Astrocyte (in vitro differentiated cells and primary cell): ENCODE measurements at places on chromosomes 6 and 20.

GRCh38 chr20:17619351-17620093, 49.6 kb downstream of the DSTN start:
- no peak for DNase-seq

DNA sequence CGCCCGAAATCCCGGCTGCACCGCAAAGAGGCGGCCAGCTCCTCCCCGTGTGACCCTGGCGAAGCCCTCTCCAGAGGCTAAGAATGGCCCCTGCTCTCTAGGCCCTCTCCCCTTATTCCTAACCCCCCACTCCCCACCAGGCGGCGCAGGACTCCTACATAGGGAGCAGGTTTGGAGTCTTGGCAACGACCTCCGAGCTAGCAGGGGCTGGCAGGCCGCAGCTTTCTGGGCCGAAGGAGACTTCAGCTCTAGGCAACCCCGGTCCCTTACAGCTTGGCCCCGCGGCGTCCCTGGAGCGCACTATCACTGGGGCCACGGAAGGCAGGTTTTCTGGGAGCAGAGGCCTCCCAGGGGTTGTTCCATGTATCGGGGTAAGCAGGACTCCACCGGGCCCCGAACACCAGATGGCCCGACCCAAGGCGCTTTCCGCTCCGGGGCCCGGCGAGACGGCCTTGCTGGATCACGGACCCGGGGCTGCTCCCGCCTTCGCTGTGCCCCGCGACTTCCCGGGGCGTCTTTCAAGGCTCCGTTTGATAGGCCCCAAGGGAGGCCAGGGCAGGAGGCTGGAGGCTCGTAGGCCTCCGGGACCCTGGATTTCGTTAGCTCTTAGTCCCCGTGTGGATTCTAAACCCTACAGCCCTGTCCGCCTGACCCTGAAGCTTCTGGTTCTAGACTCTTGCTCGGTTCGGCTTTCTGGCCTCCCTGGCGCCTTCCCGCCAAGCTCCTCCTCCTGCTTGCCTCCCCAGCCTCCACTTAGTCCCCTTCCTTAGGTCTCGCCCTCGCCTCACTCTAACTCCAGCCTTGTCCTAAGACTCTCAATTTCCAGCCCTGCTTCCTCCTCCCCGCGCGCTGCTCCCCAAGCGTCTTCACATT, 1.9 kb downstream of the SLC32A1 start:
- DNase-seq: no peak

DNA sequence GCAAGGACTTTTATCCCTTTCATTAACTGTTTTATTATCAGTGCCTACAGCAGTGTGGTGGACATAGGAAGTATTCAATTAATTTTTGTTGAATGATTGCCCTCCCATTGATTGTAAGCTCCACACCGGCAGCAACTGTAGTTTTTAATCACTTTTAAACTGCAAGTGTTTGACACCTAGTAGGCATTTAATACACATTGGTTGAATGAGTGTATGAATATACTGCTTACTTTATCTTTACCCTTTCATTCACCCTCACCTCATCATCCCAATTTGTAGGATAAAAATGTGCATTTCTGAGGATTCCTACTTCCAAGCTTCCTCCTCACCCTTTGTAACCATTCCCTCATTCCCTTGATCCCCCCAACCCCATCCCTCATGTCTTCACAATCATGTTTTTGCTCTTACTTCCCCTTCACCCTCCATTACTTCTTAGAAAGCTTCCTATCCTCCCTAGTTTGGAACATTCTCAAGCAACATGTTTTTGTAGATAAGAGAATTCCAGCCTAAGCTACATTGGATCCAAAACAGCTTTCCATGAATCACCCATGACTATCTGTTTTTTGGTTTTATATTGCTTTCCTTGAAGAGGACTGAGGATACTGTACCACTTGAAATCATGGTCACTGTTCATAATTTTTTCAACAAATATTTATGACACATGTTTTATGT, 955 bp upstream of the SLC26A8 start:
- DNase-seq: peak; percentile 68

- DNase-seq: no peak
Observed at GRCh38 chr6:157346373-157346772, 23.1 kb upstream of the TMEM242 start.
